CD4-positive, alpha-beta T cell treated with Interleukin-15 for 4 hours (primary cell): ENCODE measurements at places on chromosomes 6 and 20.
A peak's percentile ranks its signal among the peaks of the same experiment; 100 is the strongest.

DNA sequence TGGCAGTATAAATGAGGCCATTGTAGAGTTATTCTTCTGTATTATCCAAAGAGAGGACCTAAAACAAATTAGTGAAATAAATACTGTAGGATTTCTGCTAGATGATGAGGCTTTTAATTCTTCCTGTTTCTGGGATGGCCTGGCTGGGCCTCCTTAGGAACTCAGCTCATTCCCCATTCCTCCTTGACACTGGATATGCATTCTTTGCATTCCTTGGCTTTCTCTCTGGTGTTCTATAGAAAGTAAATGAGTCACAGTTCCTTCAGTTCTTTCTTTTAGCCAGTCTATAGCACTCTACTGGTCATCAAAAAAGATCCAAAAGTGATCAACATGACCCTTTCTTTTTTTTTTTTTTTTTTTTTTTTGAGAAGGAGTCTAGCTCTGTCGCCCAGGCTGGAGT, 8.6 kb downstream of the OR10C1 start:
- no peak for DNase-seq

- no peak for DNase-seq
These were observed 287.4 kb downstream of the EYA4 start for GRCh38 chr6:133528566-133528965.

GRCh38 chr6:10585209-10585845, 64.2 kb downstream of the GCNT2 start:
- no peak for DNase-seq

GRCh38 chr6:33192671-33193602, 670 bp upstream of the COL11A2 start:
- DNase-seq = no peak

GRCh38 chr6:80502871-80503270, 396.4 kb downstream of the BCKDHB start:
- DNase-seq = no peak

DNA sequence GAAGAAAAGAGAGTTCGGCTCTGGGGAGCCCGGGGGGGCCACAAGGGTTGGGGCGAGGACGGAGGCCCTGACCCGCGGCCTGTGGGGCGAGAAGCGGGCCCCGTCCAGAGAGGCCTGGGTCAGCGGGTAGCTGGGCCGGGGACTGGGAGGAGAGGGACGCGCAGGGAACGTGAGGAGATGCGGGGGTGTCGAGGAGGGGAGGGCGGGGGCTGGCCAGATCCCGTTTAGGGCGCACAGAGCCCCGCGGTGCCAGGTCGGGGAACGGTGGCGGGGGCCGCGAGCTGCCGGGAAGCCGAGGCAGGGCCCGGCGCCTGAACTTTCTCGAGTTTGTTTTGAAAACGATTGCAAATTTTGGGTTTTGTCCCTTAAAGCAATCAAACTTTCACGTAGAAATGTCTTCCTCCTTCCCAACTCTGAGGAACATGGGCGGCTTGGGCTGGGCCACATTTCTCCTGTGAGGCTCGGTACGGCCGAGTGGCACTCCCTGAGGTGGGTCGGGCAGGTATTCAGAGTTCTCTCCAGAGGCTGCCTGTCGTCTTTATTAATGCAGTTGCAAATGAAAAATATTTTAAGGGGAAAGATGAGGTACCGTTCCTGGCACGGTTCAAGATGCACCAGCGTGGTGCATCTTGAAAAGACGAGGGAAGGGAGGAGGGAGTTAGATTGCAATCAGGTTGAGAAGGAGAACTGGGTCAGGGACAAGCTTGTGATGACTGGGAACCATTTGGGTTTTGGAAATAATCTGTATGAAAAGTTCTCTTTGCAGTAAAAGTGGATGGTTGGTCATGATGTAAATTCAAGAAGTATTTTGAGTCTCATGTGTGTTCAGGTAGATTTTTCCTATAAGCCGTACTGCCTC, 972 bp downstream of the RNF8 start:
- no peak for DNase-seq

- no peak for DNase-seq
These were observed 56.9 kb upstream of the PRND start for GRCh38 chr20:4664691-4665360.

GRCh38 chr20:46343348-46343974, 35.2 kb upstream of the CDH22 start:
- no peak for DNase-seq

GRCh38 chr6:63690221-63690620, 54.6 kb downstream of the PHF3 start:
- DNase-seq = no peak

DNA sequence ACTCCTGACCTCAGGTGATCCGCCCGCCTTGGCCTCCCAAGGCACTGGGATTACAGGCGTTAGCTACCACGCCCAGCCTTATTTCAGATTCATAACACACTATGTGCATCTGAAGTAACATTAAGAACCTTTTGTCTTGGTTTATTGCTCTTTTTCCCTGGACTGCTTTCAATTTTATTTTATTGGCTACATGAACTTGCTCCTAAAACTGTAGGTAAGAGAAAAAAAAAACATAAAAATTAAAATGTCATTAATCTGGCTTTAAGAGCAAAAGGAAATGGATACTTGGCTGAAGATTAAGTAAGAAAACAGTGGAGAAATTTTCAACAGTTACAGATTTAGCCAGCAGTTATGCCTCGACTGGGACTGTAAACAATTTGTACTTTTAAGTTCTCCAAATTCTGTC, 62.5 kb downstream of the GJA1 start:
- no peak for DNase-seq

DNA sequence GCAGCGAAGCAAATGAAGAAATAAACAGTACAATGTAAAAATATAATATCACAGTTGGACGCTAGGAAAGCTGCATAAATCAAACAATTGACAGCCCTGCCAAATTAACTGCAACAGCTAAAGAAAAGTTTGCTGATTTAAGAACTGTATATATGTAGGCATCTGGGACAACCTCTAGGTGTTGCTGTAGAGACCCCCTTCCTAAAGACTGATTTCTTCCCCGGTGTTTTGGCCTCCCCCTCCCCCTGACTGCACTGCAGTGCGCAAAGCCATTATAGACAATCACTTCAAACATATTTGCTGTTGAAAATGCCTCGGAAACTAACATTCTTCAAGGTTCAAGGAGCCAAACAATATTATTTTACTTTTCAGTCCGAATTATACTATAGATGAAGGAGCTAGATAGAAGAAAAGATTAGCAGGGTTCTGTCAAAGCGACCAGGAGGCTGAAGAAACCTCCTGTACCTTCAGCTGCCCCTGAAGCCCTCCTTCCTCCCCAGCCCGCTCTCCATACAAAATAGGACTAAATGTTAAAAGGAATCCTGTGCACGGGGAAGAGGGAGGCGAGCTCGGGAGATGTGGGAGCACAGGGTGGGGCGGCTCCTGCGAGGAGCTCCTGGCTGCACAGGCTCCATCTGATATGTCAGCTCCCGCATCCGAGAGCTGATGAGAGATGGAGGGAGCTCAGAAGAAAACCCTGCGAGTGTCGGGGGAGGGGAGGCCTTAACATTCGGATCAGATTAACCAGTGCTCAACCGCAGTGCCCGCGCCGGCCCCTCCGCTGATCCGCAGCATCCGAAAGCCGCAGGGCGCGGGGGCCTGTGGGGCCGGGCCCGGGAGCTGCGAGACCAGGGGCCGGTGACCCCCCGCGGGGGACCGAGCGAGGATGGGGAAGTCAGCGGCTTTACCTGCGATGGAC, 822 bp downstream of the ELOVL4 start:
- DNase-seq = peak; percentile 29

DNA sequence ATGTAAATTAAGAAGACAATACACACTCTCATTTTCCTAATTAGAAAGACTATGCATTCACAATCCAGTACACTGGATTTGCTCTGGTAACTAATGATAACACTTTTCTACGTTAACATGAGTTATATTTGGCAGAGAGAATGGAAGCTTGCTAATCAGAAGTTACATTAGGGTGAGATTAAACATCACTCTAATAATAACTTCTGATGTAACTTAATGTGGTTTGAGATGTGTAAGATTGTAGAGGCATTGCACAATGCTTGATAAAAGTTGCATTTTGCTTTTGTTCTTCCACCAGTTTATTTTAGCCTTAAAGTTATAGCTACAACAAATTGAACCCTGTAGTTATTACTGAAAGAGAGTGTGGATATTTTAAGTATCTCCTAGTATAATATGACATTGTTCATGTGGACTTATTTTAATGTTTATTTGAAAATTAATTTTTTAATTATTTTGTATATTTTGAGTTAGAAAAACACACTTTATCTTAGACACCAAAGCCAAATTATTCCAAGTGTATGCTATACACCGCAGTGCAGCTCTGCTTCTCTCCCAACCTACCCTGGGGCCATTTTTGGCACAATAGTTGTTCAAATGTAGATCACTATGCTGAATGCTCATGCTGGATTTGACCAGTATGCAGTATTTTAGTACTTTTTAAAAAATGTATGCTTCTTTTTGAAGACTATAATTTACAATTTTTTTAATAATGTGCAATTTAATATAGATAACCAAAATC, 143.2 kb downstream of the SLC16A10 start:
- DNase-seq = no peak

DNA sequence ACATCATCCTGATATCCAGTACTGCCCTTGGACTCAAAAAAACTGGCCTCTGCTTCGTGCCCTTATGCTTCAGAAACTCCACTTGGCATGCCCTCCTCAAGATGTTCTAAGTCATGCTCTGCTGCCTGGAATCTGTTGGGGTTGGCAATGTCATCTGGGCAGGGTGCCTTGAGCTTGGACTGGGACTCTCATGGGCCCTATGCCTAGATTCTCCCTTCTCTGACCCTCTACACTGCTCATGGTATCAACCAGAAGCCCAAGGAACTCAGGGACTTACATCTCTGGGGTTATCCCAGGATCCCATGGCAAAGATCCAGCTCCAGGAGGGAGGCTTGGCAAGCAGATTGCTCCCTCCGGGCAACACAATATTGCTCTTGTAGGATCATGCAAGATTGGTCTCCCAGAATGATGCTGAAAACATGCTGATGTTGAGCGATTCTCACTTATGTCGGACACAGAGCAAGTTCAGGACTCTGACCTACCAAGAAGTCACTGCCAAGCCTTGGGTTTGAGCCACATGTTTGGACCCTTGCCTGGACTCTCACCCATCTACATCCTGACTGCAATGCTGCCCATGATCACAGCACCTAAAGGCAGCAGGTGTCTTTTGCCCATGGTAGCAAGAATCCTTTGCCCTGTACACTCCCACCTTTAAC, 88.8 kb downstream of the ADAT2 start:
- no peak for DNase-seq

DNA sequence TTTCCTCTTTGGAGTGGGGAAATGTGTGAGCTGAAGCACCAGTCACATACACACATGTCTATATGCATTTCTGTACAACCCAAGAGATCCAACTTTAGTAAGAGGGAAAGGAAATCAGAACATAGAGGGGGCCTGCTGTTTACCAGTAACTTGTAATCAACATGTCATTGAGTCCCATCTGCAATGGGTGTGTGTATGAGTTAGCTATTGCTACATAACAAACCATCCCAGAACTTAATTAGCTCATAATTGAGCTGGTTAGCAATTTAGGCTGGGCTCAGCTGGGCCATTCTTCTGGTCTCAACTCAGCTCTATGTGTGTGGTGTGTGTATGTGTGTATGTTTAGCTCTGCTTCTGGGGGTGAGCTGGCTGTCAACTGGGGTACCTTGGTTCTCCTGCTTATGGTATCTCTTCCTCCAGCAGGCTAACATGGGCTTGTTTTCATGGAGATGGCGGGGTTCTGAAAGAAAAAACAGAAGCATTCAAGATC, 10.3 kb upstream of the RPP40 start:
- no peak for DNase-seq

DNA sequence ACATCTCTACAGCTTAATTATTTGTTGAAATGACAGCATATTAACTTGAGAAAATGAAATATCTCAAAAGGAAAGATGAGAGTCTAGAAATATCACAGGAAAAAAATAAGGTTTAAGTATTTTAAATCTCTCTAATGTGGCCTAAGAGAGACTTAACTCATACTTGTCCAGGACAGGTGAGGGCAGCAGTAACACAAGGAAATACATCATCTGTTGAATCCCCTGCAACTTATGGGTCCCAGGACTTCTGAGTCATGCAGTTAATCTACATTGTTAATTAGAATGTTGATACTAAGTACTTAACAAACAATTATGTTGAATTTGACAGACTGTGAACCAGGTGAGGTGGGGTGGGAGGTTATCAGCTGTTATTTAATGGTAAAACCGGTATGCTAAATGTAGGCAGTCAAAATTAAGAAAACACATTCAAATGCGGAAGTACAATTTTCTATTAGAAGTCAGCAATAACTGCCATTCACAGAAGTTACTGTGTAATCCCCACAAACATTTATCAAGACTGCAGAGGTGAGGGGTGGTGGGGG, 87.9 kb downstream of the CEP57L1 start:
- no peak for DNase-seq

DNA sequence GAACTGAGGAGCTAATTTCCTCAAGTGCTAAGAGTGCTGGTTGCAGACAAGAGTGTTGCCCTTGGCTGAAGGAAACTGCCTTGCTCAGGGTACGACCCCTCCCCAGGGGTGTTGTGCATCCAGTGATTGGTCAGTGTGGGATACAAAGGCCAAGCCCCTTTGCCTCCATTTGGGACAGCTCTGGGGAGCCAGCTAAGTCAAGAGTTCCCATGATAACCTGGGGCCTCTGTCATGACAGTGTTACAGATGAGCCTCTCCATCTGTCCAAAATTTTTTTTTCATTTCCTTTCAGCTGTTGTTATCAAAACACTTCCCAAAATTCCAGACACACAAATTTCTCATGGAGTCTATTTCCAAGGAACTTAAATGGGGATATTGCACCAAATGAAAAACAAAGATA, 93.3 kb downstream of the HS3ST5 start:
- DNase-seq = no peak

DNA sequence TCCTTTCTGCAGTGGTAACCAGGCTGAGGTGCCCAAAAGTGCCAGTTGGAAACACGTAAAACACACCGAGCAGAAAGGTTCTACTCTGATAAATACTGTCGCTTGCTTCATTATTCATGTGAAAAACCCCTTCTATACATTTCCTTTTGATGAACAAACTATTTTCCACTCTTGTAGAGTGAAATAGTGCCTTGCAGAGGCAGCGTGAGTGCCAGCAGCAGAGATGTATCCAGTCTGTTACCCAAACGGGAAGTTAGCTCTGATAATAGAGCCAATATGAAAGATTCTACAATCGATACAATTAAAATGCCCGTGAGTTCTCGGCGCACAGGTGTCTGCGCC, 1.5 kb downstream of the ZBTB46 start:
- no peak for DNase-seq

GRCh38 chr20:52890130-52890529, 82.0 kb upstream of the TSHZ2 start:
- no peak for DNase-seq

- DNase-seq = no peak
These were observed 64.9 kb upstream of the RREB1 start for GRCh38 chr6:7042654-7043545.

GRCh38 chr6:50792771-50793170, 25.9 kb upstream of the TFAP2B start:
- DNase-seq = no peak

- DNase-seq = no peak
These were observed 148.1 kb downstream of the ZDHHC14 start for GRCh38 chr6:157528931-157529653.

DNA sequence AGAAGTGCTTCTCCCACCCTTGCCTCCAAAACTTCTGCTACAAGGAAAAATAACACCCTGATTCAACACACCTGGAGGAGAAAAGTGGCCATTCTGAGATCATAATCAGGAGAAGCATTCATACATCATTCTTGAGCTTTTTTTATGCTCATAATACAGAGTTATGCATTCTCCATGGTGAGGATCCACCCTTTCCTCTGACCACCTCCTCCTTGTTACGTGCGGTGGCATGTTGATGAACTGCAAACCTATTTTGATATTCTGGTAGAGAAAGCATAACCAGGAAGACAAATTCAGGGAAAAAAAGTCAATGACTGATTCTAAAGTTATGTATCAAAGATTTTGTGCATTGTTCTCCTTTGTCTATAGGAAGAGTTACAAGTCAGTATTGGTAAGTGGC, 169.8 kb downstream of the KLHL32 start:
- no peak for DNase-seq
